Suppressor macrophage treated with lipopolysaccharide for 1 hour (primary cell): ENCODE measurements at places on chromosomes 2 and 18.

DNA sequence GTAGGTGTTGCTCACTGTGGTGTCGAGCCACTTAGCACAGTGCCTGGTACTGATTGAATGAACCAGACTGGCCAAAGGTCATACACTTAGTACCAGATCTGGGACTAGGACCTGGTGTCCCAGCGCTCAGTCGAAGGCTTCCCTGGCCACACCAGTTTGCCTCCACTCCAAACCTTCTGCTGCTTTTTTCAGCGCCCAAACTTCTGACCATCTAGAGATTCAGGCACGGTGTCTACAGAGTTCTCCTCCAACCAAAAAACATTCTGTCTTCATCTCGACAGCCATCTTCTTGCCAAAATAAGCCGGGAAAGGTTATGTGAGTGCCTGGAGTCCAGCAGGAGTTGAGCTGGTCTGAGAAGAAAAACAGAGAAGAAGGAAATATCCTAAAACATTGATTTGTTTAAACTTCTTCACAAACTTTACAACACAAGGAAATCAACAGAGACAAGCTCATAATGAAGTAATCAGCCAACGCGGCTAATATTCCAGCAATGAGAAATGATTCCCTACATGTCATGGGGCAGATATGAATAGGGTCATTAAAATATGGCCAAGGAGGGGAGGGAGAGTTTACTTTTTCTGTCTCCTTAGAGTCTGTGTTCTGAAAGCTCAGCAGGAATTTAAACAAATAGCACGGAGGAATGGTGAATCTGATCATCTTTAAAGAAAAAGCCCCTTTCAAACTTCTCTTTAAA lies 2.3 kb upstream of the GLI2 start:
- DNase-seq = no peak

GRCh38 chr2:64656379-64656778 lies 2.7 kb upstream of the SERTAD2 start:
- no peak for DNase-seq

DNA sequence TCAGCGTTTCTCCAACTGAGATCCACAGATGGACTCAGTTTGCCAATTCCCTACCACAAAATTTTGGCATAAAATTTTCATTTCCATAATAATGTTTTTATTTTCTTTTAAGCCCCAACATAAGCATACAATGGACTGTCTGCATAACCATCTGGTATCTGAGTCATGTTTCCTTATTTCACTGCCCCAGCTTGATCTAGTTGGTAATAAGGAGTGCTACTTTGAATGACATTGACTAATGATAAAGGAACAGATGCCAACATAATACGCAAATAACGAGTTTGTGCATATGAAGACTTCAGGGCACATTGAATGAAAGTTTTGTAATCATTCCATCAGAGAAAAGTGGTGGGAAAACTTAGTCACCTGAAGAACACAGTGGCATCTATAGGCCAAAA lies 8.8 kb upstream of the MBD2 start:
- peak; percentile 59 for DNase-seq

DNA sequence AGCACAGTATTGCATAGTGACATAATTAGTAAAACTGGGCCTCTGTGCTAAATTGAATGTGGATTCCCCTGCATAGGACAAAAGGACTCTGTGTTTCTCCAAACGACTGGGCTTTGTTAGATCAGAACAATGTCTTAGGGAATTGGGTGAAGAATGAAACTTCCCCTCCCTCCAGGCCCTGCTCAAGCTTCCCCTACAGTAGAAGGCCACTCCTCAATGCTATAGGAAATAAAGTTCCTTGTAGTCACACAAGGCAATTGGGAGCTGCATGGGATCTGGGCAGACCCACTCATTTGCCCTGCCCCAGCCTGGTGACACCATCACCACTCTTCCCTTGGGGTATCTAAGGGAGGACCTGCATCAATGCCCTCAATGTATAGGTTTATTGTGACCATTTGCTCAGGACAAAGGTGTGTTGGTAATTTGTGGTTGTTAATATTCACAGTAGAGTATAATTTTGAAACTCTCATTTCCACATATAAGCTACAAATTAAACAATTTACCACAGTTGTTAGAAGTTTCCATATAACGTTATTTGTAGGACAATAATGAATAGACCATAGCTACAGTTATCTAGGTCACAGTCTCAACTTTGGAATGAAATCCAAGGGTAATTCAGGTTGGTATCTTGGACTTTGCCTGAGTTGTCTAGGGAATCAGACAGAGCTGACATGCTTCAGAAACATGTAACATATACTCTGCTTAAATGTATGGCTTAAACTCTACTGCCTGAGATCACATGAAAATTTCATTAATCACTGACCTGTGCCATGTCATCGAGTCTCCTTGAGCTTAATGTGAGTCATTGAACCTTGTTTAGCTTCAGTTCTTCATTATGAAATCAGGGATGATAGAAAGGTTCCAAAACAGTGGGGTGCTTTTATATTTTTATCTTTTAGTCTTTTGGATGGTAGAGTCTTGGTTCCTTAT lies 64.8 kb upstream of the DARS1 start:
- peak; percentile 47 for DNase-seq

- no peak for DNase-seq
Observed at GRCh38 chr2:193442293-193442692, 1247.6 kb upstream of the TMEFF2 start.

- DNase-seq = no peak
Observed at GRCh38 chr18:777021-777420, 35.0 kb downstream of the YES1 start.

GRCh38 chr2:27032495-27033252 lies at the start of gene TMEM214:
TMEM214 (plus strand) TSS chr2:27032965; CDS start chr2:27033016, 51 bp downstream.
- peak; percentile 90 for DNase-seq

DNA sequence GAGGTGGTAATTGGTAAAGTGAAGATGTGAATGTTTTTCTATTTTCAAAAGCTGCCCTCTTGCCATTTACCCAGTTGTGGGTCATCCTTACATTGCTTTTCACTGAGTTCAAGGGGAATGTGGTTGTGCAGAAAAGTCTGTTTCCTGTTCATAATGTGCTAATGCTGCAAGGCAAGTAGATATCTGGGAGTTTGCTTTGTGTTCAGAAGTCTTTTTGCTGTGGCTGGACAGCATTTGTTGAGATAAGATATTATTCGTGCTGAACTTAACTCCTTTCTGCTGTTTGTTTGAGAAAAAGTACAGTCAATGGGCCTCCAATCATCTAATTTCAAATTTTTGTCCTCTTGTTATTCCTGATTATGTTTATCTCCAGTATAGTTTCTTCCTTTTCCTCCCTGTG lies 263.2 kb downstream of the LTBP1 start:
- DNase-seq = no peak
